ENCODE measurements at places on chromosomes 16 and 17.

- DNase-seq = no peak
Measured at GRCh38 chr16:10607157-10607556, 26.8 kb upstream of the EMP2 start.

- DNase-seq = no peak
Measured at GRCh38 chr17:64216338-64217248, 46.5 kb downstream of the TEX2 start.

DNA sequence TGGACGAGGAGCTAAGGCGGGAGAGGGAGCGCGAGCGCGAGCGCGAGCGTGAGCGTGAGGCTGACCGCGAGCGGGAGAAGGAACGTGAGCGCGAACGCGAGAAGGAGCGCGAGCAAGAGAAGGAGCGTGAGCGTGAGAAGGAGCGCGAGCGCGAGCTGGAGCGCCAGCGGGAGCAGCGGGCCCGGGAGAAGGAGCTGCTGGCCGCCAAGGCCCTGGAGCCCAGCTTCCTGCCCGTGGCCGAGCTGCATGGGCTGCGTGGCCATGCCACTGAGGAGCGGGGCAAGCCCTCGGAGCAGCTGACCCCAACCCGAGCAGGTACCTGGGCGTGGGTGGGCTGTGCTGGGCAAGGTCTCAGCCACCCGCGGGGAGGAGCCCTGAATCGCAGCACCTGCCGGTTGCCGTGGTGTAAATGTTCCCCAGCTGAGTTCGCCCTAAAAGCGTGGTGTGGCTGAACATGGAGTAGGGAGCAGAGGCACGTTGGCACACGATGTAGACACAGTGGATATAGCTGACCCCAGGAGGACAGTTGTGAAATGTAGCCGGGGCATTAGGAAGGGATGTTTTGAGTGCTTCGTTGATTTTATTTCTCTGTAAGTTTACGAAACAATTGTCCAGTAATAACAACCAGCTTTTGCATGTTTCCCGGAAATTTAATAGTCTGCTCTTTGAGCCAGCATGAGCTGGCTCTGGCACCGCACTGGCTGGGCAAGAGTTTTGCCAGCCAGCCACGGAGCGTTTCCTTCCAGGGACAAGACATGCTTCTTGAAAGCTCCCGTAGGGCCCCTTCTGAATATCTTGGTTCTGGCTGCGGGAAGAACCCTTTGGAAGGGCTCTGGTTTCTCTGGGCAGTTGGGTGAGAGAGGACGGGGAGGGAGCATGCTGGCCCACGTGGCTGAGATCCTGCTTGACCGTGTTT is 32.1 kb downstream of the GINS2 start:
- DNase-seq = no peak

GRCh38 chr17:64315032-64315490 is 52.0 kb upstream of the TEX2 start:
- DNase-seq = no peak

DNA sequence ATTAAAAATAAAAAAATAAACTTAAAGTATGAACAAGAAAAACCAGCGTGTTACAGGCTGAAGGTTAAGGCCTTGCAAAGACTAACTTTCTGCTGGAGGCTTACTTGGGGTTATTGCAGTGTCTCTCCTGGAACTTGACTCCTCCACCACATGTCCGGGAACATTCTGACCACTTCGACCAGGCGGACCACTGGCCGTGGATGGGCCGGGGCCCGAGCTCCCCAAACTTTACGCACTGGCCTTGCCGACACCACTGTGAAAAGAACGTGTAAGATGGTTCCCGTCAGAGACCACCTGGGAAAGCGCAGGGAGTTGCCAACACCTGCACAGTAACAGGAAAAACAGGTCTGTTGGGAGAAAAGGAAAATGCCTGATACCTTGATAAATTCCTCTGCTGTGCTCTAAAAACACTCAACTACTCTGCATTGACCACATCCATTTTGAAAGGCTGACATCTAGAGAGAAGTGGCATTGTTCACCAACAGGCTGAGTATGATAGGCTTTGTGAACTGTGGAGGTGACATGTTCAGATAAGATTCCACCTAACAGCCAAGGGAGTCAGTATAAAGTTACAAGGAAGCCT is 99.1 kb downstream of the ADAMTS18 start:
- DNase-seq = no peak

DNA sequence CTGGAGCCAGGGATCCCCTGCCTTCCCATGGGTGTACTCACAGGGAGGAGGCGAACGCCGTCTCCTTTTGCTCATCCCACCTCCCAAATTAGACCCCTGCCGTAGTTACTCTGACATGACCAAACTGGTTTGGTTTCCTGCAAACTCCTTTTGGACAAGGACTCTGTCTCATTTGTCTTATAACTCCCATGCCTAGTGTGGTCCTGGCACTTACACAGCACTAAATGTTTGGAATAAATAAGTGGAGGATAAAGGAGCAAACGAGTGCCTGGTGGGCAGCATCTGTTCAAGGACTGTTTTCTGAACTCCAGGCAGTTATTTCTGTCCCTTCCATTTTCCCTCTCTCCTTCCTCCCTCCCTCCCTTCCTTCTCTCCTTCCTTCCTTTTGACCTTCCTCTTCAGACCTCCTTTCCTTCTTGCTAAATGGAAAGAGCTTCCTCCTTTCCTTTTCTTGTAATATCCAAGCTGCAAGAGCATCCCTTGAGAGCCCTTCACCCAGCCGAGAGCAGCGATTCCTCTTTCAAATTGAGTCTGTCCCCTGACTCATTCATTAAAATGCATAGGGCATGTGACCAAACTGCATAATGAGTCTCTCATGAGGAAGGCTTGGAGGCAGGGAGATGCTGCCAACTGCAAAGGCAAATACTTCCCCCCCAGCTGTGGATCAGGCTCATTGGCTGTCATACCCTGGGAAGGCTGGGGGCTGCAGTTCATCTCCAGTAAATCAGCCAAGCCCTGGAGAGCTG is 36.8 kb downstream of the CHD9 start:
- no peak for DNase-seq

- DNase-seq = no peak
Measured at GRCh38 chr17:34719569-34719968, 140.2 kb downstream of the TMEM132E start.

DNA sequence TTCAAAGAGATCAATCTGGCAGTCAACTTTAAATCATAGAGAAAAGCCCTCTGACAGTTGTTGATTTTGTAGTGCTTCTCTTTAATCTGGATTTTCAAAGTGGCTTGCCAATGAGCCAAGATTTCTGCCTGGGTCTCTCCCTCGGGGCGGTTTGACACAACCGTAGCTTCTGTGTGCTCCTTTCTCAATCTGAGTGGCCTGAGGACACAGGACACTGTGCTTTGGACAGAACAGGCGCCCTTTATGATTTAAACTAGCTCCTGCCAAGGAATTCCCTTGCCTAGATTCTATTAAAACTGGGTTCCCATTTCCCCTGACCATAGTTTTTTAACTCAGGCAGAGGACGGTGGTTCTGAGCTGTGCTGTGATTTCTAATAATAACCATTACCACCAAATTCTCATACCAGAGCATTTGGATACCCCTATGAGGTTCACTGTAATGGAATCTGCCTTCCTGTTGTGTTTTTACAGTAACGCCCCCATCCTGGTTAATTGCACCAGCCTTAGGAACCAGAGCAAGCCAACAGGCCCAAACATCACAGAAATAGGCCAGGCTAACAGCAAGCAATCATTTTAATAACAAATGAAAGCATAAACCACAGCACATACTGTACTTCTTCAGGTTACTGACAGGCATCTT is 4.0 kb downstream of the ZFHX3 start:
- DNase-seq = no peak

- DNase-seq = no peak
Measured at GRCh38 chr17:70636517-70637133, 467.3 kb downstream of the KCNJ2 start.

DNA sequence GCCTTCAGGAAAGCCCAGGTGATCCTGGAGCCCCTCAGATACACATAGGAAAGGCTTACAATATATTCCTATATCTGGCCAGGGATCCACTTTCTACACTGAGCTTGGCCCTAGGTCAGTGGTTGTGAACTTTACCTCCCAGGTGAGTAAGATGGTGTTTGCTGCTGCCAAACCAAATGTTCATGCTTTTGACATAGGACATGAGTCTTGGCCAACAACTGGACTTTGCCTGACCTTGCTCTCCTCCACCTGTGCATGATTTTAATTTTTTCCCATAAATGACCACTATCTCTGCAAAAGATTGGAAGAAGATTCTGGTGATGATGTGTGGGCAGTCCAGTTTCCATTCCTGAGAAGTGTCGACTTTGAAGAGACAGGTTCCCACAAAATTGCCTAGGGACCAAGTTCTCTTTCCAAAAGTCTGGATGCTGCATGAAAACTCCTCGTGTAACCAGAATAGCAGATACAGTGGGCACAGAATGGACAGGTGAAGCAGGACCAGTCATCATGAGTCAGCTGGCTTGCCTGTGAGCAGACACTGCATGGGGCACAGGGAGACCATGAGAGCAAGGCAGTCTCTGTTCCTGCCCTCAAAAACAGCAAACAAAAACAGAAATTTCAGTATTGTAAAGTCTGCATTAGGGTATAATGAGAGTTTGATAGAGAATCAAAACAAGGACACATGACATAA is 226.4 kb upstream of the MON1B start:
- DNase-seq = no peak

DNA sequence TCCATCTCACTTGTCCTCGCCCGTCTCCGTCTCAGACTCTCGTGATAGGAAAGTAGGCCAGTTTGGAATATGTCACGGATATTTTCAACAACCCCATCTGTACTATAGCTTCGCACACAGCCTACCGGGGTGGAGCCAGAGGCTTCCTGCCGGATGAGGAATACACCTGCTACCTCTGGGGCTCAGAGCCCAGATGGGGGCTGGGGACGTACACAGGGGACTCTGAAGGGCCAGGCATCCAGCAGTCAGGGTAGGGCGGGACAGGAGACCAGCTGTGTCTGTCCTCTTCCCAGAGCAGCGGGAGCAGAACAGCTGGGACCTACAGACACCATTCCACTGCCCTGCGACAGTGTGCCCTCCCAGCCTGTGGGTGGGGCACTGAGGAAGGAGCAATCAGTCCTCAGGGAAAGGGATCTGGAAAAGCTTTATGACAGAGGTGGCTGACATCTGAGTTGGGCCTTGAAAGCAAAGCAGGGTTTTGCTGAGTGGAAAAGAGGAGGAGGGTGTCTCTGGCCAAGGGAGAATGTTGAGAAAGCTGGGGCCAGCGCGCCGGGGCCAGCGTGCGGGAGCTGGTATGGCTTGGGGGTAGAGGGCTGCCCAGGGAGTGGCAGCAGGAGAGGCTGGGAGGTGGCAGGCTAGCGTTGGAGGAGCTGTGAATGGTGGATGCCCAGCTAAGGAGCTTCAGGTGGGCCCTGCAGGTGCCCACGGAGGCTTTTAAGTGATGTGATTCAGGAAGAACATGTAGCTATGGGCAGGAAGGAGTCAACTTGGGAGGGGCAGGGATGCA is 11.5 kb upstream of the SRCIN1 start:
- DNase-seq = no peak

Data from effector CD8-positive, alpha-beta T cell (primary cell).